ENCODE measurements at places on chromosomes 12 and 14. TPM values are rescaled to one million over a fixed set of nuclear protein-coding genes. Genes with fewer than 3 reads are reported as not detected.

Gene CINP
- total RNA-seq, result 31.5 TPM

DNA sequence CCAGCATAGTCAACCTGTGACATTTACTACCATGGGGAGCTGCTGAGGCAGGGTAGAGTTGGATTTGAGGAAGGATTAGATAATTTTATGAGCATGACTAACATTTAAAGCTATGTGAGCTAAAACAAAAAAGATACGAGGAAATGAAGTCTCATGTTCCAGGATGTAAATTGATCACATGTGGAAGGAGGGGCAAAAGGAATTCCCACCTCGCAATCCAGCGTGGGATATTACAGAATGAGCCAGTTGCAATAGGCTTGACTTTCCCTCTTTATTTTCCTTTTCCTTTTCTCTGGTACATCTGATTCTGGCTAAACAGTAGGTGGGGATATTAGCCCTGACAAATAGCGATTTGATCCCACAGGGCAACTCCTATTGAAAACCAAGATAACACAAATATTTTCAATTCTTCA, 214.9 kb upstream of the HMGA2 start:
- no peaks in the 10 kb centered on the region for H3K27me3 ChIP-seq
- H3K4me3 ChIP-seq, result no peak overlapping the region
- no peaks in the 10 kb centered on the region for H3K36me3 ChIP-seq

DNA sequence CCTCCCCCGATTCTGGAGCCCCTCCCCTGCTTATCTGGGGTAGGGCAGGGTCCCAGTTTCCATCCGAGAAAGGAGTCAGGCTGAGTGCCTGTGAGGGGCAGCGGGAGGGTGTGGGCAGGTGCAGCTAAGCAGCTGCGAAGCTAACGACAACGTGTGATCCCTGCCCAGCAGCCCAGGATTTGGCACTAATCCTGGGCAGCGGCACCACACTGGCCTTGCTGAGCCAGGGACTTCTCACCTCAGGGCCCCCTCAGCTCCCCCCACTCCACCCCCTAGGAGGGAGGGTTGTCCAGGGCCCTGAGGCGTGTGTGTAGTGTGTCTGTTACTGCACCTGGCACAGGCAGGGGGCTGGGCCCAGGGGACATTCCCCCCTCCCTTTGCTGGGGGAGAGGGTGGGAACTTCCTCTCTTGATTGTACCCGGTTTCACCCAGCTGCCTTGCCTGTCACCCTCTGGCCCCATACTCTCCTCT, 1.8 kb downstream of the SMIM41 start:
- peaks cover 41% of the 10 kb centered on the region for H3K4me1 ChIP-seq
- H3K4me3 ChIP-seq, result no peak overlapping the region
- H3K27ac ChIP-seq, result no peak overlapping the region

- no peak overlapping the region for H3K27ac ChIP-seq
- H3K27me3 ChIP-seq, result no peaks in the 10 kb centered on the region
- no peak for DNase-seq
- no peak overlapping the region for H3K4me3 ChIP-seq
- peaks cover 4% of the 10 kb centered on the region for H3K4me1 ChIP-seq
- H3K36me3 ChIP-seq, result no peaks in the 10 kb centered on the region
Measured at GRCh38 chr12:67018105-67018504, 251.1 kb upstream of the CAND1 start.

DNA sequence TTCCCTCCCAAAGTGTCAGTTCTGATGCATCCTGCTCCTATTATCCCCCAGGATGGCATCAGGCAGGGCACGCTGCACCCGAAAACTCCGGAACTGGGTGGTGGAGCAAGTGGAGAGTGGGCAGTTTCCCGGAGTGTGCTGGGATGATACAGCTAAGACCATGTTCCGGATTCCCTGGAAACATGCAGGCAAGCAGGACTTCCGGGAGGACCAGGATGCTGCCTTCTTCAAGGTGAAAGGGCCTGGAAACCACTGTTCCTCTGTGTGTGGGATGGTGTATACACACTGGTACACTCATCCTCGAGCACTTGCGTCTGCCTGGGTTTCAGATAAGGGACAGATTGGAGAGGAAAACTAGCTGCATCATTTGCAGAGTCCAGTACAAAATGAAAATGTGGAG, 1.0 kb downstream of the IRF9 start:
- H3K27me3 ChIP-seq, result no peaks in the 10 kb centered on the region
- H3K27ac ChIP-seq, result peak overlapping the region; percentile 77
- H3K4me1 ChIP-seq, result peaks cover 32% of the 10 kb centered on the region
- no peak for DNase-seq
- peak overlapping the region; percentile 68 for H3K4me3 ChIP-seq
- H3K36me3 ChIP-seq, result peaks cover 80% of the 10 kb centered on the region

Gene IQSEC3
- 7.8 TPM for total RNA-seq

Gene BICDL1
- total RNA-seq, result 11.7 TPM

DNA sequence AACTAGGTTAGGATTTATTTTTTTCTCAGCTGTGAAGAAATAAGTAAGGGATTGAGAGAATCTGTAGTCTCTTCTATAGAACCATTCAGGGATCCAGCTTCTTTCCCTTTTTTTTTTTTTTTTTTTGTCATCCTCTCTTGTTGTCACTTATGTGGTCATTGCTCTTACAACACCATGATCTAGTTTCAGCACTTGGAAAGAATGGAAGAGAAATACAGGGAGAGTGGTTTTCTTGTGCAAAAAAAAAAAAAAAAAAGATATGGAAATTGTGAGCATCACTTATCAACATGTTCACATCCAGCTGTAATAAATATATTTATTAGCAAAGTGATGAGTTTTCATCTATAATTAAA, 599.3 kb downstream of the SLC6A15 start:
- no peaks in the 10 kb centered on the region for H3K27me3 ChIP-seq
- DNase-seq, result no peak
- H3K4me3 ChIP-seq, result no peak overlapping the region
- H3K27ac ChIP-seq, result no peak overlapping the region
- H3K4me1 ChIP-seq, result no peaks in the 10 kb centered on the region

DNA sequence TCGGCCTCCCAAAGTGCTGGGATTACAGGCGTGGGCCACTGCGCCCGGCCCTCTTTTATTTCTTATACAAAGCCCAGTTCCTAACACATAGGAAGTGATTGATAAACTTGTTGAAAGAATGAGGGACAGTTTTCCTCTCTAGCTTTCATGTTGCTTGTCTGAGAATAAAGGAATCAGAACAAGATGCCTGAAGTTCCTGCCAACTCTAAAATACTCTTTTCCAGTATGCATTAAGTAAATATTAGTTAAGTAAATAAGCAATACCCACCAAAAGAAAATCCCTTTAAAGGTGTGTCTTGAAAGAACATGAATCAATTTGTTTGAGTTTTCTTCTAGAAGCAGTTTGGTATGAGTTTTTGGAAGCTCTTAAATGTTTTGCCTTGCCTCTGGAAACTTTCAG, 24.4 kb upstream of the CD27 start:
- H3K27ac ChIP-seq, result no peak overlapping the region
- DNase-seq, result no peak
- no peaks in the 10 kb centered on the region for H3K27me3 ChIP-seq
- no peak overlapping the region for H3K4me3 ChIP-seq

Gene SMIM41
- 0.59 TPM for total RNA-seq

DNA sequence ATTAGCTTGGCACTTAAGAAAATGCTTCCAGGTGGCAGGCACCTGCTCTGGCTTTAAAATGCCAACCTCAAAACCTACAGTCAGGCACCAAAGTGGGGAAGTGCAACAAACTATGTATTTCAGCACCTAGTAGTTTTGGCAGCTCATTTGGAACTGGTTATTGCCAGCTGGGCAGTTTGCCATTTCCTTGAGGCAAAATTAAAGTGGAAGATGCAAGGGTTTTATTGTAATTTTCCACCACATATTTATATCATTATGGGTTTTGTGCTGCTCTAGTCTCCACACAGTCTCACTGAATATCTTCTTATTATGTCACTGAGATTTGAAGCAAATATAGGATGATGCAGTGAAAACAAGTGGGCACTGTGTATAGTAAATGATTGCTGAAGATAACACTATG, 117.0 kb downstream of the PRKD1 start:
- DNase-seq, result peak; percentile 77
- no peak overlapping the region for H3K4me3 ChIP-seq
- H3K4me1 ChIP-seq, result peaks cover 10% of the 10 kb centered on the region
- H3K36me3 ChIP-seq, result no peaks in the 10 kb centered on the region
- no peaks in the 10 kb centered on the region for H3K27me3 ChIP-seq

GRCh38 chr12:460261-461230, 807 bp downstream of the B4GALNT3 start:
- peaks cover 19% of the 10 kb centered on the region for H3K4me1 ChIP-seq
- H3K27me3 ChIP-seq, result peaks cover 17% of the 10 kb centered on the region
- H3K36me3 ChIP-seq, result no peaks in the 10 kb centered on the region
- no peak overlapping the region for H3K27ac ChIP-seq

DNA sequence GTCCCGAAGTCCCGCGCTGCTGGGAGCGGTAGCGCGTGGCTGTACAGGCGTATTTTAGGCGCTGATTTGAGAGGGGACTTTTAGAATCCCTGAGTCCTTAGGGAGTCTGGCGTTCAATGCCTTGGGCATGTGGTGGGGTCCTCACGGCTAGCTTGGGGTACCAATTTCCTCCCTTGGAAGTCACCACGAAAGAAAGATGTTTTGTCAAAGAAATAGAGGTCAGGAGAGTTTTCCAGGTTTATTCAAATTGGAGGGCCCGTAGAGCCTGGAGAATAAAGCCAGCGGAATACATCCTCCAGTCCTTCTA, 63.9 kb downstream of the KLHL28 start:
- H3K4me3 ChIP-seq, result peak overlapping the region; percentile 71
- no peaks in the 10 kb centered on the region for H3K27me3 ChIP-seq
- H3K27ac ChIP-seq, result peak overlapping the region; percentile 88

DNA sequence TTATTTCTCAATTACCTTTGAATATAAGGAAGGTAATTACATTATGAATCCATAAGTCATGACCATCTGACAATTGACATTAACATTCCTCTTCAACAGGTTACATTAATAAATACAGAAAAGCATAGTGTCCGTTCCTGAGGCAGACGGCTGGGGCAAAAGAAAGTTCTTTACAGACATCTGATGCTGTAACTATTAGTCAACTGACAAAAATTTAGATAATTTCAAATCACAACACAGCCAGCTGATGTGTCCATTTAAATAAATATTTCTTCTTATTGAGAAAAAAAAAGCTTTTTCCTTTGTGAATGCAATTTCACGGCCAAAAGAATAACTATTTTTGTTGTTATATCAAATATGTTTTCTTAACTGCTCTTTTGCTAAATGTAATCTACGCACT, 9.2 kb upstream of the PYROXD1 start:
- H3K36me3 ChIP-seq, result no peaks in the 10 kb centered on the region
- no peak for DNase-seq
- H3K27ac ChIP-seq, result no peak overlapping the region
- H3K4me3 ChIP-seq, result no peak overlapping the region

- H3K4me1 ChIP-seq, result no peaks in the 10 kb centered on the region
- no peaks in the 10 kb centered on the region for H3K27me3 ChIP-seq
- H3K4me3 ChIP-seq, result peak overlapping the region; percentile 67
Measured at GRCh38 chr12:42145552-42146215, 1.0 kb upstream of the GXYLT1 start.

GRCh38 chr14:68979021-68979721, at the start of gene ACTN1:
ACTN1 (minus strand) TSS chr14:68979302; CDS start chr14:68979056, 246 bp downstream.
- H3K4me1 ChIP-seq, result peaks cover 38% of the 10 kb centered on the region
- H3K4me3 ChIP-seq, result peak within 1 kb of the TSS; percentile 85
- H3K27ac ChIP-seq, result peak within 1 kb of the TSS; percentile 87
- H3K27me3 ChIP-seq, result peaks cover 4% of the 10 kb centered on the region
- peak; percentile 98 for DNase-seq

DNA sequence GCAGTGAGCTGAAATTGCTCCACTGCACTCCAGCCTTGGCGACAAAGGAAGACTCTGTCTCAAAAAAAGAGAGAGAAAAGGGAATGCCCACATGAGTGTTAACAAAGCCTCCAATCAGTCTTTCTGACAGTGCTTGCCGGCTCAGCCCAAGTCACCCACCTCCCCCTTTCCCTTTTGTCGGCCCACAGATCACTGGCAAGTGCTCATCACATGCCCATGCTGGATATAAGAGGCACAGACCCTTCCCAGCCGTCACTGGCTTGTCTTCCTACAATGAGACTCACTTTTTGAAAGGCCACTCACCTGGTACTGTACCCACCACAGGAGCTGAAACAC, 70.8 kb downstream of the CCDC88C start:
- H3K4me3 ChIP-seq, result no peak overlapping the region

GRCh38 chr12:118391836-118392235, 15.5 kb downstream of the SUDS3 start:
- no peaks in the 10 kb centered on the region for H3K4me1 ChIP-seq
- no peak for DNase-seq
- H3K4me3 ChIP-seq, result no peak overlapping the region
- peaks cover 56% of the 10 kb centered on the region for H3K36me3 ChIP-seq
- no peak overlapping the region for H3K27ac ChIP-seq

DNA sequence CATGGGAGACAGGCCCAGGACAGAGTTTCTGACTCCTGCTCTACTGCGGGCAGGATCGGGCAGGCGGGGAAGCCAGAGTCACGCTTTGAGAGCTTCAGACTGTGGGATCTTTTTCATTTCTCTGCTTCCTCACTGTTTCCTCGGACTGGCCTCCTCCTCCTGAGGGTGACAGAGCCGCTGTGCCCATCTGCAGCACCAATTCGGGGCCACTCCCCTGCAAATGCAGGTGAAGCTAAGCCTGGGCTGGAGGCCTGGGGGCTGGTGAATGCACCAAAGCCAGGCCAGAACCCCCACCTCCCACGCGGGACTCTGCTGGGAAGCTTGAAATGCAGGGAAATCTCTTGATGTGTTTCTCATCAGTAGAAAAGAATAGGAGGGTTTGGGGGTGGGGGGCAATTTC, 77.5 kb downstream of the FOXN3 start:
- H3K36me3 ChIP-seq, result peaks cover 3% of the 10 kb centered on the region
- DNase-seq, result no peak
- peak overlapping the region; percentile 18 for H3K27ac ChIP-seq
- no peaks in the 10 kb centered on the region for H3K27me3 ChIP-seq
- peaks cover 19% of the 10 kb centered on the region for H3K4me1 ChIP-seq
- H3K4me3 ChIP-seq, result no peak overlapping the region
